CD4-positive, alpha-beta T cell treated with Interleukin-17A for 4 hours (primary cell): ENCODE measurements at places on chromosomes 16 and 17.
A peak's percentile ranks its signal among the peaks of the same experiment; 100 is the strongest.

GRCh38 chr16:1354815-1355540 is 3.2 kb downstream of the GNPTG start:
- DNase-seq: no peak

GRCh38 chr17:64750891-64751677 is 89.0 kb upstream of the SMURF2 start:
- no peak for DNase-seq

GRCh38 chr16:842711-843560 is 42.4 kb upstream of the GNG13 start:
- no peak for DNase-seq

DNA sequence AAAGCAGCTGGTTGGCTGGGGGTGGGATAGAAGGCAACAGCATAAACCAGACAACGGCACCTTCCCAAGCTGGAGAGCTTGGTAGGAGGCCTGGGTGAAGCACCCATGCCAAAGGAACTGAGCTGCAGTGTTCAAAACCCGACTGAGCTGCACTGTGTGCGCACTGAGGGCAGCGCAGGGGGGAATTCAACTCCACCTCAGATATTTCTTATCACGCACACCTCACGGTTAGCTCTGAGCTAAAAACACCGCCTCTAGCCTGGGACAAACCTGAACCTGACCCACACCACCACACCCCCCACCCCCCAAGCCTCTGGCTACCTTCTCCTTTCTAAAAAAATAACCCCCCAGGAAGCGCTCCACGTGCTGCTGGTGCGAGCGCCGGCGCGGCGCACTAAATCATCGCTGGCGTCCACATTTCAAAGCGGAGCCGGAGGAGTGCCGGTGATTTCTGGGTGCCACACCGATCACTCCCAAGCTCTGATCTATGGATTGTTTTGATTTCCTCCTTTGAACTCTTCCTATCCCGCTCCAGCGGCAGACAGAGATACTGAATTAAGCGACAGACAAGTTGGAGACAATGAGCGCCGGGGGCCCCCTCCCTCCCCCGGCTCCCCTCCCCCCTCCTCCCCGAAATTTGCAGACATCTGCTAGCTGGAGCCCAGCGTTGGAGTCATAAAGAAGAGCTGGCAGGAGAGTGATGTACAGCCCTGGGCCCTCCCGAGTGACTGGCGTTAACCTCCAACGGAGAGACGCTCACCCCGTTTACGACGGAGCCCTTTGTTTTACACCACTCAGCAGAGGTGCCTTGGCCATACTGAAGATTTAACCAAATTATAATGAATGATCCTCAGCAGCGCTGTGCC is 85.0 kb downstream of the NOG start:
- peak; percentile 29 for DNase-seq

DNA sequence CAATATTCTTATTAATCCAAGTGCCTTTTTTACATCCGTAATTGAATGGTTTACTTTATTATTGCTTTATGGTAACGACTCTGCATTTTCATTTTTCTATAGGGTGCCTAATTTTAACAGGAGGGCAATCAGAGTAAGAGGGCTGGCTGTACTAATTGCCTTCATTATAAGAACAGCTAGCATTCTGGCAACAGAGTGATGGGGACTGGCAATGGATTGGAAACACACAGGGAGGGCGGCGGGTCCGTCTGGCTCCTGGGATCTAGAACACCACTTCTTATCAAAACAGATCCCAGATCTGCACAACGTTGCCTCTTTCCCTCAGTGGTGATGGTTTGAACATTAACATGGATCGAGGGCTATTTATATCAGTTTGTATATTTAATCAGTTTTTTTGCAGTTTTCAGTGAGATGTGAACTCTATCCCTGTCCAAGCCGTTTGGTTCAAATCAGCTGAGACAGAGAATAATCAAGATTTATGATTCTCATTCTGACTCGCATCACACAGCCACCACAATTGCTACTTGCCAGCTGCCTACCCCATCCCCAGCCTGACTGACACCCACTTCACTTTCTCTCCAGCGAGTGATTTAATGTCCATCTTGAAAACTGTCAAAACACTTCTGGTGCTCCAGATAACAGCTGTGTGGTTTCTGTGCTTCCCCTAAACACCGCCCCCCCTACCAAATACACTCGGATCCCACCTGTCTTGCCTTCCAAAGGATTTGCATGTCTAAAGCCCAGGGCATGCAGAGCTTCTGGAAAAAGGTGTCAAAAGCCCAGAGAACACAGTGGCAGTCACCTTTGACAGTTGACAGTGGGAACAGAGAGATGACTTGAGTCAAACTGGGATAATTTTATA is 327.9 kb downstream of the HS3ST4 start:
- no peak for DNase-seq

GRCh38 chr17:74595037-74595750 is 3.1 kb upstream of the CD300LD start:
- DNase-seq: no peak

GRCh38 chr16:89958068-89958467 is 9.5 kb downstream of the DEF8 start:
- no peak for DNase-seq

- DNase-seq: no peak
These were observed 11.8 kb upstream of the TEKT1 start for GRCh38 chr17:6843241-6843880.

GRCh38 chr17:78779850-78780249 is 2.2 kb downstream of the CYTH1 start:
- DNase-seq: peak; percentile 74

- no peak for DNase-seq
These were observed 112.5 kb upstream of the CDH13 start for GRCh38 chr16:82514262-82514661.

- no peak for DNase-seq
These were observed 30.9 kb downstream of the OR1D5 start for GRCh38 chr17:3032258-3033247.

GRCh38 chr17:15340966-15341365 is 431 bp downstream of the TEKT3 start:
- no peak for DNase-seq

DNA sequence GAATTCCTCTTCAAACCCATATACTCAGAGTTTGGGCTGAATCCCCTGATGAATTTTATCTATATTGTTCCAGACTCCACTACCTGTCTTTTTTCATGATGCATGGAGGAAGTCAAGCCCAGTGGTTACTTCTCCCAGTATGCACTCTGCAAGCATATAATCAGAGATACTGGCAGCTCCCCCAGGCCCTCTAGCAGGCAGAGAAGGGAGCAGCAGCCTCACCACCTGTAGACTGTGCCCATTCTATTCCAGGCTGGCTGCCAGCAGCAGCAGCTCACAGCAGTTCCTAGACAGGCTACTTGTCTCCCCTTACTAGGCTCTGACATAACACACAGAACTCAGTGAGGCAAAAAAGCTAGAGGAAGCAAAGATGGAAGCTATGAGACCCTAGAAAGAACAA is 3.4 kb downstream of the MKS1 start:
- no peak for DNase-seq

DNA sequence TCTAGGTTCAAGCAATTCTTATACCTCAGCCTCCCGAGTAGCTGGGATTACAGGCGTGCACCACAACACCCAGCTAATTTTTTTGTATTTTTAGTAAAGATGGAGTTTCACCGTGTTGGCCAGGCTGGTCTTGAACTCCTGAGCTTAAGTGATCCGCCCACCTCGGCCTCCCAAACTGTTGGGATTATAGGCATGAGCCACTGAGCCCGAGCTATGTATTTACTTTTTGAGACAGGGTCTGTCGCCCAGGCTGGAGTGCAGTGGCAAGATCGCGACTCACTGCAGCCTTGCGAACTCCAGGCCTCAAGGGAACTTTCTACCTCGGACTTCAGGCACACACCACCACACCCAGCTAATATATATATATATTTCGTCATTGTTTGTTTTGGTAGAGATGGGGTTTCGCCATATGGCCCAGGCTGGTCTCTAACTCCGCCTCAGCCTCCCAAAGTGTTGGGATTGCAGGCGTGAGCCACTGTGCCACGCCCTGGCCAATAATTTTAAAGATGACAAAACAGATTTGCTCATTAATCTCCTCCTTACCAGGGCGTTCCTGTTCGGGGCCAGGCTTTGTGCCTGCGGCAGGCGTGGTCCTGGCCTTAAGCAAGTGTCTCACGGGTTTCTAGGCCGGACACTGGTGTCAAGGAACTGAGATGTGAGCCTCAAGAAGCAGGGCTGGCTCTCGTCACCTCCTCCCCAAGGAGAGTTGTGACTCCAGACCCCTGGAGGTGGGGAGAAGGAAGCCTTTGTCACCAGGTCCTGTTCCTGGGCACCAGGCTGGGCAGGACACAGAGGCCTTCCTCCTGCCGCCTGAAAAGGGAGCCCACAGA is 4.3 kb upstream of the NPW start:
- DNase-seq: no peak

DNA sequence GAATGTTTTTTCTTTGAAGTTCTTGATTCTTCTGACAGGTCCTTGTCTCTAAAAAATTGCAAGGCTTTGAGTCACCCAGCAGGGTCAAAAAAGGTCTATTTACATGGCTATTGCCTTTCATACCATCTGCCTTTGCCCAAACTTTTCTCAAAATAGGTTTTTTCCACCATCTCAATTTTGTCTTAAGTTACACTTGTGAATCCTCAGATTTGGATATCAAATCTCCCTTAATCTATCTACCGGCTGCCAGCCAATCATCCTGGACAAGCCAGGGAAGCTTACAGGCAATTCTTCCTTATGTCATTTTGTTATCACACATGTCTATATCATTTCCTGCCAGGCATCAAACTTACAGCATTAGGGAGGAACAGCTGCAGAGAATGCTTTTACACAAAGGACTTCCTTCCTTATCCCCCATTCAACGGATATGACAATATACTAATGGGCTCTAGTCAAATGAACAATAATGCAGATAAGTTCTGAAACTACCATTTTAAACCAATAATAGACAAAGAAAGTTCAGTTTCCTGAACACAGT is 104.1 kb upstream of the CORO6 start:
- peak; percentile 42 for DNase-seq

DNA sequence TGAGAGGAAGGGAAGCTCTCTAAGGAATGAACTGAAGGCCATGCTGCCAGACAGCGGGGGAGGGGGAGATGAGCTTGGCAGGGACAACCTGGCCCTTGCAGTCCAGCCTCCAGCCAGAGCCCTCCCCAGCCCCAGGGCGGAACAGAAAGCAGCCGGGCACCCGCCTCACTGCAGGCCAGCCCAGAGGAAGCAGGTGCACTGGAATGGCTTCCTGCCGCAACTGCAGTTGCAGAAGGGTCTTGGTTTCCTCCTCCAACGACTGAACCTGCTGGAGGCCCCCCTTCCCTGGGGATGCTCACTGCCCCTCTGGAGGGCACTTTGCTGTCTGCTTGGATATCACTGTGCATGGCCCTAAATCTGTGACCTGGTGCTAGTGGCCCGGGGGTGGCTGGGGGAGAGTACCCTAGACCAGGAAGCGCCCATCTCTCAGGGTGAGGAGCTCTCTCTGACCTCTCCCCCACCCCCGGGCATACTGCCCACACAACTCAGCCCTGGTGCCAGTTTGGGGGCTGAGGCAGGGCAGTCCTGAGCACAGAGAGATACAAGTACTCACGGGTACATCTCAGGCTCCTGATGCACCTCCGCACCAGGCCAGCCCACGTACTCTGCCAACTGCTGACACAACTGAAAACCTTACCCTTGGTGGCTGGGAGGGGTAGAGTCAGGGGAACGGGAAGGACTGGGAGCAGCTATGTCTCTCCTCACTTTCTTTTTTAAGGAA is 41.1 kb downstream of the MYO18A start:
- peak; percentile 50 for DNase-seq

DNA sequence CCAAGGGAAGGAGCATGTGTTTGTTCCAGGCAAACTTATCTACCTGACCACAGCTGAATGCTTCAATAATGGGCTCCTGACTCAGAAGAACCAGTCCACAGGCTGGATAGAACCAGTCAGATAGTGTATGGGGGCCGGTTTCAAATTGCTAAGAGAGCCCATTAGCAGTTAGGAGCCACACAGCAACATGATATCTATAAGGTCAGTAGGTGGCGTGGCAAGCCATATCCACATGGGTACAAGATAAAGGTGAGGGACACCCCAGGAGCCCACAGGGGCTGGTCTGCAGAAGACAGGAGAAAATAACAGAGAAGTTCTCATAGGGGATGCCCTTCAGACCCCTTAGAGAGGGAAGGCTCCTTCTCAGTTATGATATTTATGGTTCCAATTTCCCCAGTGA is 31.6 kb upstream of the CDRT15 start:
- DNase-seq: peak; percentile 22
